ENCODE measurements at places on chromosomes 12 and 14.

DNA sequence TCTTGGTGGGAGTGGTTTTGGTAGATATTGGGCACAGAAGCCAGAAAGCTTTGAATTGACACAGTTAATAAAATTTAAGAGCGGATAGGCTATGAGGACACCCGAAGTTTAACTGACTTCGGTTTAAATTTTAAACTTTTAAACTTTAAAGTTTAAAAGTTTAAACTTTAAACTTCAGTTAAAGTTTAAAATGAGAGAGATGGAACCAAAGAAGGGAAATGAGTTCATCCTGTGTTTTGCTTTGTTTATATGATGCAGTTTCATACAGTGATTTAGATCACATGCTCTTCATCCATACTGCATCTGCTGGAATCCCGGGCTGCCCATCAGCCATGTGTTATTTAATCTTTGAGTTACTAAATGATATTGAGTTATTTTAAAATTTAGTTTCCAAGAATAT lies 27.2 kb upstream of the LRRK2 start:
- no peak for DNase-seq

- no peak for DNase-seq
Observed at GRCh38 chr12:107356266-107356936, 263.1 kb upstream of the CRY1 start.

- no peak for DNase-seq
Observed at GRCh38 chr12:4621511-4621910, 27.3 kb downstream of the AKAP3 start.

- DNase-seq = no peak
Observed at GRCh38 chr14:66965831-66966230, 223.4 kb upstream of the GARIN2 start.

DNA sequence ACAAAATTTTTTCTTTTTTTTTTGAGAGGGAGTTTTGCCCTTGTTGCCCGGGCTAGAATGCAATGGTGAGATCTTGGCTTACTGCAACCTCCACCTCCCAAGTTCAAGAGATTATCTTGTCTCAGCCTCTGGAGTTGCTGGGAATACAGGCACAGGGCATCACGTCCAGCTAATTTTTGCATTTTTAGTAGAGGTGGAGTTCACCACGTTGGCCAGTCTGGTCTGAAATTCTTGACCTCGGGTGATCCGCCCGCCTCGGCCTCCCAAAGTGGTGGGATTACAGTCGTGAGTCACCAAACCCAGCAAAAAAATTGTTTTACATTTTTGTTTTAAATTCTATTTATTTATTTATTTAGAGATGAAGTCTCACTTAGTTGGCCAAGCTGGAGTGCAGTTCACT lies 4.7 kb upstream of the SLC2A14 start:
- DNase-seq = no peak

DNA sequence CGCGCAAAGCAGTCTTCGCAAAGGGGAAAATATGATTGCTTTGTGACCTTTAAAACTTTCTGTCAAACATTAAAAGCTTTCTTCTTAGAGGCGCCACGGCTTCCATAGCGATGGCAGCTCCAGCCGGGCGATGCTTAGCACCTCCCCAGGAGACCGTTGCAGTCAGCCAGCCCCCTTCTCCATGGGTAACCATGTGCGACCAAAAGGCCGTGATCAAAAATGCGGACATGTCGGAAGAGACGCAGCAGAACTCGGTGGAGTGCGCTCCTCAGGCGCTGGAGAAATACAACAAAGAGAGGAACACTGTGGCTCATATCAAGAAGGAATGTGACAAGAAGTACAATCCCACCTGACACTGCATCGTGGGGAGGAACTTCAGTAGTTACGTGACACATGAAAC lies 12.7 kb upstream of the STON2 start:
- no peak for DNase-seq

DNA sequence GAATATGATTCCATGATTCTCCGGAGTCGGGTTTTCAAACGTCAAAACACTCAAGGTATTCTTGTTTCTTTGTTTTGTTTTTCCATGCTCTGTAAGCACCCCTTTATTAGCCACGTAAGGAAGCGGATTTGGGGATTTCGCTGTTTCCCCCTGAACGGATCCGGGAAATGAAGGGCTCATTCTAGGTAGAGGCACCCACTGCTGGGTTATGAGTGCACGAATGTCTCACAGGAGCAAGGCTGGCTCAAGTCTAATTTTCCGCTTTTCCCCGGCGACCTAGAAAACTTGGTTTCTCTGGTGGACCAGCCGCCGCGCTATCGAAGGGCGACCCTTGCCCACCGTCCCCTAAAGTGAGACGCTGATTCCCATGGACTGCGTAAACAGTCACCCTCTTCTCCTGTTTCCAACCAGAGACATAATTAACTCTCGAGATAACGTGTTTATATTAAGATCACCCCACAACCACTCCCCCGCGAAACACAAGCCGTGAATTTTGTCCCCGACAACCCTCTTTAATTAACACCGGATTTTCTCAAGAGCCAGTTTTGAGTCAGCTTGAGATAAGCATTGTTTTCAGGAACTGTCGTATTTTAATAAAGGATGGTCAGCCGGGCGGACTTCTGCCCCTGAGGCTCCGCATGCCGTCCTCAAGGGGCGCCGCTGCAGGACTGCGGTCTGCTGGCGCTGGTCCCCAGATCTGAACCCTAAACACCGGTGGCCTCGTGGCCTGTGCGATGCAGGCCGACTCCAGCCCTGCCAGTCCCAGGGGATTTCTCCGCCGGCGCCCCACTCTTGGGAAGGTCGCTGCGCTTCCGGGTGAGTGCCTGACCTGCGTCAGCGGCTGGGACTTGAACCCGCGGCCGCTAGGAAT lies 515 bp upstream of the ABCC9 start:
- DNase-seq = peak; percentile 83

DNA sequence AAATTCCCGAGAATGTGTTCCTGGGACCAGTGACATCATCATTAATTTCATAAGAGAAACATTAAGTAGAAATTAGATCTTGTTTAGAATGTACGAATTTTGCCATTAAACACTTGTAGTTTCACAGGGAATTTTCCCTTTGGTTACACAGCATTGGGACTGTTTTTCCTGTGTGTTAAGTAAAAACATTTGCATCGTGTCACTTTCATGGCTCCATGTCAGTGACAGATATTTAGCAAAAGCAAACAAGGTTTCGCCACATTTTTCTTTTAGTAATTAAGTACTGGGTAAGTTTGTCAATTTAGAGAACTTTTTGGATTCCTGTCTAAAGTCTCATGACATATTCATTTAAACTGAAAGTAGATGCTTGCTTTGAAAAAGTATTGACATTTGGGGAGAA lies 45.5 kb upstream of the OVCH1 start:
- DNase-seq = no peak

DNA sequence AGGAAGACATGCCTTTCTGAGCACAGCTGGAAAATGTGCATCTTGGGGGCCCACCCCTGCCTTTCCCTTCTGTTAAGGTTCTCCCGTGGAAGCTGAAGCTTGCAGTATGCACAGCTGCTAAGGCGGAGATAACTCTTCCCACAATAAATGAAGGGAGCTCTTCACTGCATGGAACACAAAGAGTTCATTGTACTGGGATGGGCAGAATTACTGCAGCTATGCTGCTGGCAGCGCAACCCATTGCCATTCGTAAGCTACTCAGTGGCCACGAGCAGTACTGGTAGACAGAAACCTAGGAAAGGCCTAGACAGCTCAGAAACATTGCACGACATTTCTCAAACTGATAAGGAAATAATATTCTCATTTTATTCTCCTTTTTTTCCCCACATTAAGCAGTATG lies 310.2 kb downstream of the MDGA2 start:
- DNase-seq = no peak

- no peak for DNase-seq
Observed at GRCh38 chr12:100329800-100330199, 27.1 kb upstream of the SLC17A8 start.

- DNase-seq = no peak
Observed at GRCh38 chr14:36293824-36294223, 26.6 kb downstream of the MBIP start.

DNA sequence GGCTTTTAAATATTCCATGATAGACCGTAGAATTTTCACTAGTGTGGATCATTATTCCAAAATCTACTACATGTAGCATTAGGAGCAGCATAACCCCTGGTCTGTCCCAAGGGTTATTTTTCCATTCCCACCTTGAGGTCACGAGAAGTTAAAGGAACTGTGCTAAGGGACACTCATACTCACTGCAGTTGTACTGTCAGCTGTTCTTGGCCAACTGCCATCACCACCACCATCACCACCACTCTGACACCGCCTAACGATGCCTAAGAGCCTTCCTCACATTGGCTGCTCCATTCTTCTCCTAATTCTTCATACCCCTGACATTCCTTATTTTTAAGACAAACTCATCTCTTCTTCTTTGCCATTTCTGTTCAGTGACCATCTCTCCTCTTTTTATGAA lies 13.4 kb upstream of the PTGDR start:
- no peak for DNase-seq

GRCh38 chr12:68633614-68634558 lies 23.2 kb downstream of the RAP1B start:
- no peak for DNase-seq

DNA sequence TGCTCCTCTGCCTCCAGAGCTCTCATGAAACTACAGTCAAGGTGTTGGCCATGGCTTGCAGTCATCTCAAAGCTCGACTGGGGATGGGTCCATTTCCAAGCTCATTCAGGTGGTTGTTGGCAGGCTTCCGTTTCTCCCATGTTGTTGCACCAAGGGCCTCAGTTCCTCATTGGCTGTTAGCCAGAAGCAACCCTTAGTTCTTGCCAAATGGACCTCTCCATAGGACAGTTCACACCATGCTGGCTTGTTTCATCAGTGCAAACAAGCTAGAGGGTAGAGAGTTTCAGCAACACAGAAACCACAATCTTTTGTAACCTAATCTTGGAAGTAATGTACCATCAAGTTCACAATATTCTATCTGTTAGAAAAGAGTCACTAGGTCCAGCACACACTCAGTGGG lies 22.7 kb upstream of the PPM1A start:
- no peak for DNase-seq

DNA sequence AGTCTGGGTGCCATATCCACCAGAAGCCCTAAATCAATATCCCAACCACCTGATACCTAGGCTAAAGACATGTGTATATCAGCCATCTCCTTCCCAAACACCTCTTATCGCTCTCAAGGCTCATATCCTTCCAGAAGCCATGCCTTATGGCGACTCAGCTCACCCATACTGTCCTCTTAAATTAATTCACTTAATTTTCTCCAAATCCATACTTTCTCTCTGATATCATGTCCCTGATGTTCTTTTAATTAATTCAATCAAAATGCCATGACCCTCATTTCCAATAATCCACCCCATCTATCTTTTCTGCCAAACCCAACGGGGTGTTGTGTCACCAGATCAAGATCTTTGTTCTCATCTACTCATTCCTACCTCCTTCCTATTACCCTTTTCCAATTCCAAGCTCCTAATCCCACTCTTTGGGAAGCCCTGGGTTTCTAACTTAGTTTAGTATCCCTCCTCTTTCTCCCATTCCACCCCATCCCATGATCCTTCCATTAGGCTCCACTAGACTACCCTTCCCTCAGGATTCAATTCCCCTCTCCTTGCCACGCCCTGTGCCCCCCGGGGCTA lies 723 bp downstream of the ATF7 start:
- no peak for DNase-seq

DNA sequence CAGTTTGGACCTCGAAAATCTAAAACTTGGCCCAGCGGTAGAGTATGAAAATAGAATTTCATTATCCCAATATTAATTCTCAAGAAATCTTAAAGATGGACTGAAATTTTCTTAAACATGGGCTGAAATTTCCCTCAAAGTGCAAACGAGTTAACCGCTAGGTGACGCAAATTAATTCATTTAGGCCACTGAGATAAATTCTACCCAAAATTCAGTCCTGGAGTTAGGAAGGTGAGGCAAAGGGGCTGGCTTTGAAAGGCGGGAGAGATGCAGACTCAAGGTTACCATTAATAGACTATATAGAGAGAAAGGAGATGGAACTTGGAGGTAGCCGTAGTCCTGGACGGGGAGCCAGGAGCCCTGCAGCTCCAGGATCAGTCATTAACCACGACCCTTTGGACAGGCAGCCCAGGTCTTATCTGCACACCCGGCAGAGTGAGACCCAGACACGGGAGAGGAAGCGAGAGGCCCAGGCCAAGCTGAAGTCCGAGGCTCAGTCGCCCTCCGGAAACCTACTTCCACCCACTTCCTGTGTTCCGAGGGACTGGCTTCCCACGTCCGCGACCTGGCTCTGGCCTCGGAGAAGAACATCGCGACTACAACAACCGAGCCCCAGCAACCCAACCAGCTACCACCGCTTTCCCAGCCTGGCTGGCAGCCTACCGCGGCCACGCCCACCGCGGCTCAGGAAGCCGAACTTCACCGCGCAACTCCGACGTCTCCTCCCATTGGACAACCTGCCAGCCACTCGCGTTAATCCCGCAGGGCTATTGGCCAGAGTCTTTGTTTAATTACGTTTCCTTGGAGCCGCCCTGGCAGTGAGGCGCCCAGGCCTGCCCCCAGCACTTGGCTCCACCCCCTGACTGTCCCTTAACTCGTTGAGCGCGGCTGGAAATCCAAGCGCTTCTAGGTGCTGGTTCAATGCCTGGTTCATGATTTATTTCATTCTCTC lies at the start of gene EFCAB11:
TSS of gene EFCAB11 (minus strand) at position 661 of the 952 bp plus-strand sequence. CDS start at position 591, 70 bp downstream.
- peak; percentile 98 for DNase-seq

DNA sequence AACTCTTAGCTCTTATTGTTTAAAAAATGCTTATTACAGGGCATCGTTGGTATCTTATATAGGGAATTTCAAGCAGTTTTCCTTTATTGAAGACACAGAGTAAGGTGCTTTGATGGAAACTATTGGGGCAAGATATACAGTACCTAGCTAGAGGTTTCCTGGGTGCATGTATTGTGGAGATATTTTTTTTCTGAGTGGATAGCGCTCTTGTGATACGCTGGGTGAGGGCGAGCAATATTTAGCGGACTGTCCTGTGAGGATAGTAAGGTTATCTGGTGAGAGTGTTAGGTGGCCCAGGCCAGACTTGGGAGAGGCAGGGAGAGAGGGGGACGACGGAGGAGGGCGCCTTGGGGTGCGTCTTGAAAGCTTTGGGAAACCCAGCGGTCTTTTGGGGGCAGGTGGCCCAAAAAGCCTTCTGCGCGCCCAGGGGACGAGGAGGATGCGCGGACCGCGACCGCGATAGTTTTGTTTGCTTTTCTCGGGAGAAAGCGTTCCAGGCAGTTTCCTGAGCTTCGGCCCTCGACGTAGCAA lies 596 bp upstream of the BICD1 start:
- no peak for DNase-seq

DNA sequence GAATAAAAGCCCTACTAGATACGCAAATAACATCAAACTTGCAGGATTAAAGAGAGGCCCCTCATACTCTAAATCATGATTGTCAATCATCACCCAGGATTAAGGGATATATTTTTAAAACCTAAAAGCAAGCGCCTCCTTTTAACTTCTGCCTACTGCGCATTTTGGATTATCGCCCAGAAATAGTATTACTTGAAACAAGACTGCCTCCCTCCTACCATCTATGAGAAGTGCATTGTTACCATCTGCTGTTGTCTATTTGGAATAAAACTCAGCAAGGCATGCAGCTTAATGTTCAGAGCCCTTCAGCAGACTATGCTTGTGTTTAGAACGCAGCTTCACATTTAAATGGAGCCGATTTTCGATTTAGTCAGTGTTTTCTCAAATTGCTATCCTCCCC lies 79.6 kb downstream of the EXOC5 start:
- no peak for DNase-seq
